ENCODE measurements at places on chromosomes 1 and 21.

GRCh38 chr1:92291372-92291999 is 7.3 kb downstream of the GLMN start:
- DNase-seq: no peak

GRCh38 chr1:169133228-169133576 is 26.7 kb downstream of the ATP1B1 start:
- DNase-seq: no peak

- DNase-seq: no peak
Measured at GRCh38 chr1:175434283-175434860, 241.8 kb upstream of the KIAA0040 start.

GRCh38 chr21:25424634-25425033 is 182.6 kb downstream of the MRPL39 start:
- DNase-seq: peak; percentile 46

- DNase-seq: no peak
Measured at GRCh38 chr1:198686069-198686728, 47.4 kb downstream of the PTPRC start.

GRCh38 chr21:42421018-42421793 is 17.5 kb downstream of the UBASH3A start:
- DNase-seq: no peak

GRCh38 chr1:221793439-221794078 is 51.7 kb upstream of the DUSP10 start:
- DNase-seq: peak; percentile 61

Data from stimulated activated naive B cell treated with anti-CD40 and anti-IgM and Interleukin-4, amounts not matched to agents 10 μg/mL and 1 μg/mL and 100 μg/mL, for 72 hours (primary cell).